ENCODE measurements at places on chromosomes 1 and 21.

DNA sequence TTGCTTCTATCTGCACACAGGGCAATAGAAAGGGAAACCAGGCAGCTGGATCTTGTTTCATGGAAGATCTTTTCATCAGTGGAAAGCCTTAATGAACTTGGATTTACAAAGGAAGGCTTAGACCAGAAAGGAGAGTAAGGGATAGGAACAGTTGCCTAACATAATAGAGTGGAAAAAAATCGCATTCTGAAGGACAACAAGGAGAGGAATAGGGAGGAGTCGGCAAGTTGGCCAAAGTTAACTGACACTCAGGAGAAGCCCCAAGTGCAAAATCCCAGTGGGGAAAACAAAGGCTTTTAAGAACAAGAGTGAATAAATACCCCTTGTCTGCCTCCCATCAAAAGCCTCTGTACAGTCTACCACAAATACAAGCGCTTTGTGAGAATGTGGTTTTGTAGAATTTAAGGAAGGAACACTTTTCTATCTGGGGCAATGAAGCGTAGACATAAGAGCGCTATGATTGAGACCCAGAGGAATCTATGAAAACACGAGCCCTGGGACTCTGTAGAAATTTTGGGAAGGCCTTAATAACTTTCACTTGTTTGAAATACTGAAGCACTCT is 74.1 kb downstream of the ZNF648 start:
- no peak for DNase-seq

GRCh38 chr1:68178821-68179490 is 53.4 kb downstream of the WLS start:
- no peak for DNase-seq

DNA sequence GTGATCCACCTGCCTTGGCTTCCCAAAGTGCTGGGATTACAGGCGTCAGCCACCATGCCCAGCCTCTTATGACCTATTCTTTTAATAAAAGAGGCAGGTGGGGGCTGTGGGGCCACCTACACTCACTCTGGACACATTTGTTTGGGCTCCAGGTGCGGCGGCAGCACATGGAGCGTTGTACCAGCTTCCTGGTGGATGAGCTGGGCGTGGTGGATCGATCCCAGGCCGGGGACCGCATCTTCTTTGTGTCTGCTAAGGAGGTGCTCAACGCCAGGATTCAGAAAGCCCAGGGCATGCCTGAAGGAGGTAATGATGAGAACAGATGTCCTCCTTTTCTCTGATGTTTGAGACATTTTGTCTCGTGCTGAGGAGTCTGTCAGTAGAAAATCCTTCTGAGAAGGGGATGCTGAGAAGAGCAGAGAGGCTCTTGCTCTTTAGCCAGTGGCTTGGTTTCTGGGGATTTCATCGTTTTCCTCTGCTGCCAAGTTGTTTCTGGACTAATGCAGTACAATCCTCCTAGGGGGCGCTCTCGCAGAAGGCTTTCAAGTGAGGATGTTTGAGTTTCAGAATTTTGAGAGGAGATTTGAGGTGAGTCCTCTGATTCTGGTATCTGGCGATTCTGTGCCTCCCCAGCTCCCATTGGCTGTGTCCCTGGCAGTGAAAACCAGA is 17.9 kb upstream of the MIIP start:
- peak; percentile 62 for DNase-seq

GRCh38 chr1:117077267-117077666 is 17.1 kb downstream of the TTF2 start:
- DNase-seq = no peak

DNA sequence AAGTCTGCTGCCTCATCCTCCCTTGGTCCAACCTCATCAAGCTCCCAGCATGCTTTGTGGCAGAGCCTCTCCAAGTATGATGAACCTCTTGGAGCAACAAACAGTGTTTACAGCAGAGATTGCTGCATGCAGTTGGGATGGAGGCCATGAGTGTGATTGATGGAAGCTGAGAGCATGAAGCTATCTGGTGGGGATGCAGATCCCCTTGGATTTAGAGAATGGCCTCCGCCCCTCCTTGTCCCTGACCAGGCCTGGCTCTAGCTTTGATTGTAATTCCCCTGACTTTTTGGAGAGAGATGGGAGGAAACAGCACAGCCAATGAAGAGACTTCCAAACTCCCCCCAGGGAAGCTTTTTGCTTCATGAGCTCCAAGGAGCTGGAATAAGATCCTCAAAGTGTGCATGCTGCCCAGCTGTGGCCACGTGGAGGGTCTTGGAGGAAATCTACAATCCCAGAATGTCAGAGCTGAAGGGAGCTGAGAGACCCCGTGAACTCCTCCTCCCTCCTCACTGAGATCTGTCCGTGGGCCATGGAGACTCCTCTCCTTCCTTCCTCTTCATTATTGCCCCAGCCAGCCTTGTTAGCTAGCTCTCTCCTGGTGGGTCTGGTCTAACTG is 165.3 kb upstream of the USP24 start:
- no peak for DNase-seq

DNA sequence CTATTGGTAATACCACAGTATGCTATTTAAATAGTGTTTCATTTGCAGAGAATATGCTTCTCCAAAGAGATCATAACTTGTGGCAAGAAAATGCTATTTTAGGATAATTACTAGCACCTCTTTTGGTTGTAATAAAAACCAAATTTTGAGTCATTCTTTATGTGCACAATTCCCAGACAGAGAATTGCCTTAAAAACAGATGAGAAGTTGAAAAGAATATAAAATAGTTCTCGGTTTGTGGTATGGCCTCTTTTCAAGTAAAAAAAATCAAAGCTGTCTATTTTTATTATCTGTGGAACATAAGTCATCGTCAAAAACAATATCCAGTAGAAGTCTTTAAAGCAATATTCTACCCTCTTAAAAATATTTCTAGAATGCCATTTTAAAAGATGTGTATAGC is 185.9 kb downstream of the GREM2 start:
- DNase-seq = no peak

DNA sequence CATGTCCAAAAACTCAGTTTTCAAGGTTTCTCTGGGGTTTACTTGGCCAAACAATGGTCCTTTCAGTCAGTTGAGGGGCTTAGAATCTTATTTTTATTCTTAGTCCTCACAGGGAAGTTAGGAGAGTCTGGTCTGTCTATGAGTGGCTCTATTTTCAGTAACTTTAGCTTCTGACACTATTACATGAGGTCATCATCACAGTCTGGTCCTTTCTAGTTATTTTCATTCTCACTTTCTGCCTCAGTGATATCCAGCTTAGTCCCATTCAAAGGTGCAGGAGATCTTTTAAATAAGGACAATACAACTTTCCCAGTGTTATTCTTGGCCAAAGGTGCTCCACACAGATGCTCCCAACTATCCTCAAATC is 30.0 kb upstream of the FGGY start:
- no peak for DNase-seq

- no peak for DNase-seq
These were observed 48.9 kb upstream of the PTGFR start for GRCh38 chr1:78441921-78442320.

GRCh38 chr1:167412920-167413319 is 105.4 kb downstream of the CD247 start:
- DNase-seq = no peak

- no peak for DNase-seq
These were observed 537 bp upstream of the KLHL17 start for GRCh38 chr1:959731-960362.

- DNase-seq = no peak
These were observed 4.7 kb upstream of the CD55 start for GRCh38 chr1:207316622-207317391.

GRCh38 chr1:231653632-231654031 is 27.0 kb downstream of the DISC1 start:
- no peak for DNase-seq

DNA sequence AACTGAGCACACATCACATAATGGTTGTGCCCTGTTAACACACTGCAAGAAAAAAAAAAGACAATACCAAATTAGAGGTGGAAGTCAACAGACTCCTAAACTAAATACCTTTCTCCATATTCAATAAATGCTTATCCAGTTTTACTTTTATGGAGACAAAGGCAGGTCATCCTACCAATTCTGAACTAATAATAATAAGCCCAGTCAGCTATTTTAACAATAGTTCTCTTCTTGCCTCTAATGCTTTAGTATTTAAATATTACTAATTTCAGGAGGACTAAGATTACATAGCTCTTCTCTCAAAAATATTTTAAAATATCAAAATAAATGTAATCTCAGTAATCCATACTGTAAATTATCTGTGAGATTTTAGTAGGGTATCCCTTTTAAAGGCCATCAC is 10.5 kb downstream of the COPA start:
- no peak for DNase-seq

GRCh38 chr1:196423612-196424011 is 184.6 kb downstream of the KCNT2 start:
- no peak for DNase-seq

GRCh38 chr1:227131193-227131592 is 187.1 kb downstream of the CDC42BPA start:
- DNase-seq = peak; percentile 31

- DNase-seq = no peak
These were observed 103.4 kb upstream of the TIAM1 start for GRCh38 chr21:31447505-31447904.

DNA sequence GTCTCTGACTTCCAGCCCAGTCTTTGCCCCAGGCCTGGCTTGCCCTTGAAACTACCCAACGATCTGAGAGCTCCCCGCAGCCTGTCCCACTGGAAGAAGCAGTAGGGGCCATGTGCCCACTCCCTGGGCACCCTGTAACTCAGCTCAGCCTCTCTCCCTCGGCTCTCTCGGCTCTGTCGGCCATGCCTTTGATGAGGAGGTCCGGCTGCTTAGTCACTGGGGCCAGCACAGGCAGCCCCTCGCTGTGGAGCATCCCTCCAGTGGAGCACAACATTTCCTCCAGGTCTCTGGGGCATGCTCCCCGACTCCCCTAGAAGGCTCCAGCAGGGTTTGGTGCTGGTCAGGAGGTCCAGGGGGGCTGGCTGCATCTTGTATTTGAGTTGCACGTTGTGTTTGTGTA is 83.3 kb upstream of the DISP3 start:
- DNase-seq = no peak

DNA sequence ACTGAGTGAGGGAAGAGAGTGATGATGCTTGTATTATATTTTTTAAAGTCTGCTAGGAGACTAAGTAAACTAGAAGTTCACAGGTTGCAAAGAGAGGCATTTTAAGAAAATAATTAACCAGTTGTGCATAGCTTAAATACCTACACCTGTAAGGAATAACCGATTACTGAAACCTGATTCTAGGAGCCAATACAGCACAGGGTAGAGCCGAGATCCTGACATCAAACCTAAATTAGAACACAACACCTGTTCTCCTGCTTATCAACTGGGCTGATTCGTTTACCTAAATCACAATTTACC is 54.8 kb downstream of the EPRS1 start:
- no peak for DNase-seq

- no peak for DNase-seq
These were observed 47.1 kb downstream of the DDAH1 start for GRCh38 chr1:85417876-85418275.

- no peak for DNase-seq
These were observed 7.1 kb upstream of the KCNK1 start for GRCh38 chr1:233606813-233607212.

DNA sequence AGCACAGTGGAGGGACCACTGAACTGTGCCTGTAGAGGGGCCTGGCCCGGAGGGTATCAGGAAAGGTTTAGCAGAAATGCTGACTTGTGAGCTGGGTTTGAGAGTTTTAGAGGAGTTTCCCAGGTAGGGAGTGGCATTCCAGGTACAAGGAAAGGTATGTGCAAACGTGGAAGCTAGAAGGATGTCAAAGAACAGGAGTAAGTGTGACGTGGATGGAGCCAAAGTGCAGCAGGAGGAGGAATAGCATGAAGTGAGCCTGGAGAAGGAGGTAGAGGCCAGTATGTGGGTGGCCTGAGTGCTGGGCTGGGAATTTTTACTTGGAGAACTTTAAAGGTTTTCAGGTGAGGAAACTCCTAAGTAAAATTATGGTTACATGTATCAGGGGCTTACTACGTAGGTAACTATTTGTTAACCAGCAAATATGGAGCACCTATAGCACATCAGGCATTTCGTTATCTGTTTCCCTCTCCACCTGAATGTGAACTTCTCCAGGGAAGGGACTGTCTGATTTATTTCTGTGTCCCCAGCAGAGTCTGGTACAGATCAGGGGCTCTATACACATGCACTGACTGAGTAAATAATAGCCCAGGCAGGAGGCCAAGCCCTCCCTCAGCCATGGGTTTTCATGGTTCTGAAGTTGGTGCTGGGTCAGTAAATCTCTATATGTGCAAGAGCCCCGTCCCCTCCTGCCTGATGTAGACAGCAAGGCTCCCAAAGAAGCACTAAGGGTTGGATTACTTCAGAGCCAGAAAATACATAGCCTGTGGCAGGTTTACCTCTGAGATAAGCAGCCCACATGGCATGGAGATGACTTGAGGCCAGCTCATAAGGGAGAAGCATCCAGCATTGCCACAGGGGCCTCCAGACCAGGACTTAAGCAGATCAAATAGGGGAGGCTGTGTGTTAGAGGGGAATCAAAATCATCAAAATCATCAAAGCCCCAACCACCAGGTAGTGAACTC is 43.4 kb downstream of the CDCP2 start:
- no peak for DNase-seq

DNA sequence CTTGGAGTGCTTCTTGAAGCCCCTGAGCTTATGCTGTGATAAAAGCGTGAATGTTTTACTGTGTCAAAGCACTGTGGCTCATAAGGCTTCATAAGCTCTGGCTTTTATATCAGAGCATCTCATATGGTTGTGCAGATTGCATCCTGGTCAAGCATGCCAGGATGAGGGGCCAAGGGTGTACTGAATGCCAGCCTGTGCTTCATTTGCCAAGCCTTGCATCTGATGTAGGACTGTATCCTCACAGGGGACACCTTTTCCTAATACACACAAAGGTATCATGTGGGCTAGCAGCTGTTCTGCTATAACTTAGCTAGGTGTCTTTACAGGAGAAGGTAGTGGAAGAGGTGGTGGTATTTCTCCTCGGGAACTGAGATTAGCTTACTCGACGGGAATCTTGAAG is 134.7 kb downstream of the ST6GALNAC3 start:
- DNase-seq = peak; percentile 78

- no peak for DNase-seq
These were observed 17.0 kb upstream of the STUM start for GRCh38 chr1:226531360-226532093.

- no peak for DNase-seq
These were observed 67.2 kb upstream of the FOXD3 start for GRCh38 chr1:63255153-63255552.

DNA sequence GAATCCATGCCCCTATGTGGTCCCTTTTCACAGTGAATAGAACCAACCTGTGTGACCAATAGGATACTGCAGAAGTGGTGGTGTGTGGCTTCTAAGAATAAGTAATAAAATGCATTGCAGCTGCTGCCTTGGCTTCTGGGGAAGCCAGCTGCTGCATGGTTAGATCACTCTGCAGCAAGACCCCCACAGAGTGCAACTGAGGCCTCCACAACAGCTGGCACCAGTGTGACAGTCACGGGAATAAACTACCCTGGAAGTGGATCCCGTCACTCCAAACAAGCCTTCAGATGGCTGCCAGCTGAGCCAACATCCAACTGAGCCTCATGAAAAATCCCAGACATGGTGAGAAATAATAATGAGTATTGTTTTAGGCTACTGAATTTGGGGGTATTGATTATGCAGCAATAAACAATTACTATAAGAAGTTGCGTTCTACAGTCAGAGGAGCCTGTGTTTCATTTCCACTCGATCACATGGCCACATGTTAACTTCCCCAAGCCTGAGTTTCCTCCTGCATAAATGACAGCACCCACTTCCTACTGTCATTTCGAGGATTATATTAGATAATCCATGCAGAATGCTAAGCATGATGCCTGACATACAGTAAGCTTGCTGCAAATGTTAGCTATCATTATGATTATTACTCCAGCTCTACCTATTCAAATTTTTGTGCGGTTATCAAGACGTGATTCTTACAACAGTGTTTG is 20.8 kb upstream of the COG2 start:
- no peak for DNase-seq

- no peak for DNase-seq
These were observed 216.6 kb upstream of the ZP4 start for GRCh38 chr1:238107322-238107721.
